Fibroblast of the aortic adventitia (primary cell): ENCODE measurements at places on chromosomes 13 and 19. TPM values are rescaled to one million over a fixed set of nuclear protein-coding genes. Genes with fewer than 3 reads are reported as not detected.

The PLEKHF1 gene
- total RNA-seq: 29.4 and 49.8 TPM in 2 replicates

DNA sequence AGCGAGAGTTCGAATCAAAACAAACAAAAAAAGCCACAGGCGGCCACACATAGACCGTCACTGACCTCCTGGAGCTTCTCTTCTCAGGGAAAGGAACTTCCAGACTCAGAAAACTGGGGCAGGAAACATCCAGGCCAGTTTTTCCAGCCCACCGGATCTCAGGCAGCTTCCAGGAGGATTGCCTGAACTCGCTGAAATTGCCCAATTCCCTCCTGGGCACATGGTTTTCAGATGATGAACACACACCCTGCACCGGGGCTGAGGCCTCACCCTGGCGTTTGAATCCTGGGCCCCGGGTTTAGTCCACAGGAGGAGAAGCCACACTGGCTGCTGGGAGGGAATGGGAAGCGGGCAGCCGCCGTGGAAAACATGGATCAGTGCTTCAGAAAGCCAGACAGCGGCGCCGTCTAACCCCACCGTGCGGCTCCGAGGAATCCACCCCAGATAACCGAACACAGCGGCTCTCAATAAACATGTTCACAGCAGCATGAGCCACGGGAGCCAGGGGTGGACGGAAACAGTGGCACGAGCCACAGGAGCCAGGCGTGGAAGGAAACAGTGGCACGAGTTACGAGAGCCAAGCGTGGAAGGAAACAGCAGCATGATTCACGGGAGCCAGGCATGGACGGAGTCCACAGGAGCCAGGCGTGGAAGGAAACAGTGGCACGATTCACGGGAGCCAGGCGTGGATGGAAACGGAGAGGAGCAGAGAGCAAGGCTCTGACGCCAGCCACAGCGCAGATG is 18.2 kb upstream of the PTBP1 start:
- peak; percentile 96 for DNase-seq

The SLC8A2 gene
- total RNA-seq: not detected in 2 replicates

- DNase-seq: peak; percentile 75
Measured at GRCh38 chr13:75258159-75258782, 223.7 kb downstream of the TBC1D4 start.

The MBD3L3 gene
- not detected in 2 replicates for total RNA-seq

DNA sequence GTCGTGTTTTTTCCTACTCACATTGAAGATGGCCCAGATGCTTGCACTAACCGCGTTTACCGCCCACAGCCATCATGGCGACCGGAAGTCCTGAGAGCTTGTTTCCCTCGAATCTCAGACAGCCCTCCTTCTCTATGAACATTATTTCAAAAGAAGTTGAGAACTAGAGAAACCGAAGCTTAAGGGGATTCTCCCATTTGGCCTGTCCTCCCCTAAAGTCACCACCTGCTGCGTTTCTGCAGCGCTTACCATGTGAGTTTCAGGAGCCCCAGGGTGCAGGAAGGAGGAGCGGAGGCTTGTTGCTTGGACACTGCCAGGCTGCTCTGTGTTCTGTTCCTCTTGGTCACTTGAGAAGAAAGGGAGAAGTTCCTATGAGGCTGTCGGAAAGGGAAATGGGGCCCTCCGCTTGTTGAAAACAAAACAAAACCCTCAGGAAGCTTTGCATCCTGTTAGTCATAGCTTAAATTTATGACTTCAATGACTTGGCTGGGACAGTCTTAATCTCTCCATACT is 6.2 kb downstream of the CARD8 start:
- no peak for DNase-seq

The KLK4 gene
- not detected in 2 replicates for total RNA-seq

- DNase-seq: peak; percentile 79
Measured at GRCh38 chr19:28737021-28737895, 475.7 kb downstream of the UQCRFS1 start.

DNA sequence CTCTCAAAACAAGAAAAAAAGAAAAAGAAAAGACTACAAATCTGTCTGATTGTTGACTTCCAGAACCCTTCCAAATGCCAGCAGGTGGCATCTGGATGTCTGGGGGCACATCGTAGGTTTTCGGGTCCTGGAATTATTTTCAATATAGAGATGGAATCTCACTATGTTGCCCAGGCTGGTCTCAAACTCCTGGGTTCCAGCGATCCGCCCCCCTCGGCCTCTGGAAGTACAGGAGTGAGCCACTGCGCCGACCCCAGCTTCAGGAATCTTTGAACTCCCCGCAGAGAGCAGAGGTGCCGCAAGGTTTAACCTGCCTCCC is 567 bp upstream of the B3GNT3 start:
- no peak for DNase-seq

The SHD gene
- not detected in 2 replicates for total RNA-seq

The CCDC70 gene
- total RNA-seq: not detected in 2 replicates

The KIR2DL1 gene
- not detected in 2 replicates for total RNA-seq

GRCh38 chr19:55623130-55623529 is 1.2 kb downstream of the ZNF784 start:
- DNase-seq: no peak

The ETV2 gene
- total RNA-seq: 0.81 and 1.6 TPM in 2 replicates

DNA sequence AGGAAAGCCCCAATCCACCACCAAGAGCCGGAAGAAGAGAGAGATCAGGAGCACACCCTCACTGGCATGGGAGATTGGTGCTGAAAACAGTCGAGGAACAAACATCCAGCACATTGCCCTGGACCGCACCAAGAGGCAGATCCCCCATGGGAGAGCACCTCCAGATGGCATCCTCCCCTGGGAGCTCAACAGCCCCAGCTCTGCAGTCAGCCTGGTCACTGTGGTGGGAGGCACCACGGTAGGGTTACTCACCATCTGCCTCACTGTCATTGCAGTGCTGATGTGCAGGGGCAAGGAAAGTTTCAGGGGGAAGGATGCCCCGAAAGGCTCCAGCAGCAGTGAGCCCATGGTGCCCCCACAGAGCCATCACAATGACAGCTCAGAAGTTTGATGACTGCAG is 110.2 kb downstream of the STOML3 start:
- no peak for DNase-seq

- no peak for DNase-seq
Measured at GRCh38 chr13:30757026-30757742, 21.8 kb downstream of the ALOX5AP start.

- DNase-seq: no peak
Measured at GRCh38 chr13:26847281-26847680, 86.7 kb upstream of the GPR12 start.

GRCh38 chr13:51623473-51623872 is 39.2 kb downstream of the WDFY2 start:
- DNase-seq: no peak

The LHB gene
- total RNA-seq: not detected in 2 replicates

GRCh38 chr19:16661480-16662034 is 618 bp downstream of the TMEM38A start:
- no peak for DNase-seq

DNA sequence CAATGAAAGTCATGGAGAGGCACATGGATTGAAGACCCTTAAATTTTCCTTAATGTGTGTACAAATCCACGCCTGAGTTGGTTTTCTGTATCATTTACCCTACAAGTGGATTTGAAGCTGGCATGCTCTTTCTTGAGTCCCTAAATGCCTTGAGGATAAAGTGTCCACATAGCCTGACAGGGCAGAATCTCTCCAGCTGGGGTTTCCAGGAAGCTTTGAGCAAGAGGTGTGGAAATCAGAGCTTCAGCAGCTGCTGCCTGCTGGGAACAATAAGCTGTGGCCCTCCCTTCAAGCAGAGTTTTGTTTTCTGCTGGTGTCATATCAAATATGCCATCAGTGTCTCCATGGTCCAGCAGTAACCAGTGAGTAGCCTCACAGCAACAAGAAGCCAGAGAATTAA is 120.3 kb upstream of the SERTM1 start:
- DNase-seq: no peak

The TMEM255B gene
- not detected in 2 replicates for total RNA-seq

- peak; percentile 2 for DNase-seq
Measured at GRCh38 chr13:24747248-24748060, 16.5 kb upstream of the RNF17 start.

DNA sequence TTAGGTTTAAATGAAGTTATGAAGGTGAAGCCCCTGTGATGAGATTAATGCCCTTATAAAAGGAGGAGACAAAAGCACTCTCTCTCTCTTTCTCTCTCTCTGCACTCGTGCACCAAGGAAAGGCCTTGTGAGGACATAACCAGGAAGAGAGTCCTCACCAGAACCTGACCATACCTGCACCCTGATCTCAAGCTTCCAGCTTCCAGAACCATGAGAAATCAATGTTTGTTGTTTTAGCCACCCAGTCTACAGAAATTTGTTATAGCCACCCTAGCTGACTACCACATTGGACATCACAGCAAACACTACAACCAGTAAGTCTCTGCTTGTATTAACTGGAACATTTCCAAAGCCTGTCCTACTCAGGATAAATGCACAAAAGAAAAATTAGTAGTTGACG is 34.7 kb upstream of the WDFY2 start:
- DNase-seq: no peak

The SUPT20H gene
- 54.3 and 69.4 TPM in 2 replicates for total RNA-seq

GRCh38 chr13:24905242-24905641 is 141.3 kb downstream of the RNF17 start:
- peak; percentile 9 for DNase-seq

The NFILZ gene
- not detected in 2 replicates for total RNA-seq

GRCh38 chr13:27792393-27793218 is at the start of gene GSX1:
Gene GSX1 (plus strand): TSS chr13:27792483. CDS start chr13:27792691, 208 bp downstream.
- peak; percentile 65 for DNase-seq

DNA sequence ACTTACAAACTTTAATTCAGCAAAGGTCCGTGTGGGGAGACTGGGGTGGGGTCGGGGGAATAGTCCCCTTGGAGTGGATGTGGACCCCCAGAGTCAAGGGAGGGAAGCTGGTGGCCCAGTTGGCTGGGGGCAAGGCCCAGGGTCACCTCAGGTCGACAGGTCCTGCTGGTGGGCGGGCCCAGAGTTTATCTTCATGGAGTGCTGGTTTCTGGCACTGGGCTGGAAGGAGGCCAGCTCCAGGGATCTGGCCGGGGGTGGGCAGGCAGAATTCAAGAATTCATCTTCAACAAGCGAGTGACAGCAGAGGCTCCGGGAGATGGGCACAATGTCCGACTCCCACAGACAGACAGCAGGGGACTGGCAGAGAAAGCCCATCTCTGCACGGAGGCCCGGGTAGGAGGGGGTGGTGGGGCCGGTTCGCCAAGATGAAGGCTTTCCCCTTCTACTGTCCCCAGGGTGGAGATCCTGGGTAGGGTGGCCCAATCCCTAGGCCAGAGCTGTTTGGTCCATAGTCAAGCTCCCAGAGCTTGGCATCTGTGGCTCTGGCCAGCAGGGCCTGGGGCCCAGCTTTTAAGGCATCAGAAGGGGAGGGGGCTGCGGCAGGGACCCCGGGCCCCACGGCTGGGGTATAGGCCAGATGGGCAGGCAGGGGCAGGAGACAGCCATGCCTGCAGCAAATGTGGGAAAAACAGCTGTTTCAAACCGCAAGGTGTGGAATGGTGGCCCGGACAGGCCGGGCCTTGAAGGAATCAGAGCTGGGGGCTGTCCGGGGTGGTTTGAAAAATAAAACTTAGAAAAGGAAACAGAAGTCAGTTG is 622 bp upstream of the FDX2 start:
- DNase-seq: no peak

- no peak for DNase-seq
Measured at GRCh38 chr13:100594255-100594654, 5.7 kb upstream of the GGACT start.

The IZUMO2 gene
- total RNA-seq: not detected in 2 replicates

DNA sequence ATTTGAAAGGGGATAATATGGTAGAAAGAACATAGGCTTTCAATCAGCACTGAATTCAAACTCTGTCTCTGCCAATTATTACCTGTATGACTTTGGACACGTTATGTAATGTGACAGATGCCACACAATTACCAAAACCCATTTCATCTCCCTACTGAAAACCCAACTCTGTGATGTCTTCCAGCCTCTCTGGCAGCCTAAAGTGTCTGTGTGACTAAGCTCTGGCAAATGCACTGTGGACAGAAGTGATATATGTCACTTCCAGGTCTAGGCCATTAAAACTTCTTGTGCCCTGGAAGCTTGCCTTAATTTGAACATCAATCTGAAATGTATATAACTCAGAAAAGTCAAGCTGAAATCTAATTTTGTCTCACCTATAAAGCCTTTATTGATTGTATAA is 552.0 kb downstream of the RFC3 start:
- no peak for DNase-seq

GRCh38 chr13:46295491-46296114 is 83.9 kb downstream of the LRRC63 start:
- DNase-seq: peak; percentile 93

DNA sequence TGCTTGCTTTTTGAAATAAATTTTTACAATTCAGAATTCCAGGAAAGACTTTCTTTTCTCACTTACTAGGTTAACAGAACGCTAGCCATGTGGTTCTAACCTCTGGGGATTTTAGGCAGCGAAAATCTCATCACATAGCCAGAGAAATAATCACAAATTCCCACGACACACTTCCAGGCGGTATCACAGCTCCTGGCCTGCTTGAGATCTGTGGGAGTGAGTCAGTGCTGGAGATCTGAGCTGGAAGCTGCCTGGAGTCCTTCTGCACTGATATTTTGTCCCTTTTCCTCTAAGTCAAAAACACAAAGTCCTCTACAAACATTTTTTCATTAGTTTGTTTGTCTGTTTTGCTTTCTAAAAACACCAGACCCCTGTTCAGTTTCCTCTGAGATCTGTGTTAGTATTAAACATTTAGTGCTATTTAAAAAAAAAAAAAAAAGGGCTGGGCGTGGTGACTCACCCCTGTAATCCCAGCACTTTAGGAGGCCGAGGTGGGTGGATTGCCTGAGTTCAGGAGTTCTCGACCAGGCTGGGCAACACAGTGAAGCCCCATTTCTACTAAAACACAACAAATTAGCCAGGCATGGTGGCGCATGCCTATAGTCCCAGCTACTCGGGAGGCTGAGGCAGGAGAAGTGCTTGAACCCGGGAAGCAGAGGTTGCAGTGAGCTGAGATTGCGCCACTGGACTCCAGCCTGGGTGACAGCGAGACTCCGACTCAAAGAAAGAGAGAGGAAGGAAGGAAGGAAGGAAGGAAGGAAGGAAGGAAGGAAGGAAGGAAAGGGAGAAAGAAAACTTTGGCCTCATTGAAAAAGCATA is 12.2 kb upstream of the UBE2L5 start:
- DNase-seq: peak; percentile 93

- DNase-seq: no peak
Measured at GRCh38 chr19:56884441-56884840, 43.9 kb upstream of the PEG3 start.

DNA sequence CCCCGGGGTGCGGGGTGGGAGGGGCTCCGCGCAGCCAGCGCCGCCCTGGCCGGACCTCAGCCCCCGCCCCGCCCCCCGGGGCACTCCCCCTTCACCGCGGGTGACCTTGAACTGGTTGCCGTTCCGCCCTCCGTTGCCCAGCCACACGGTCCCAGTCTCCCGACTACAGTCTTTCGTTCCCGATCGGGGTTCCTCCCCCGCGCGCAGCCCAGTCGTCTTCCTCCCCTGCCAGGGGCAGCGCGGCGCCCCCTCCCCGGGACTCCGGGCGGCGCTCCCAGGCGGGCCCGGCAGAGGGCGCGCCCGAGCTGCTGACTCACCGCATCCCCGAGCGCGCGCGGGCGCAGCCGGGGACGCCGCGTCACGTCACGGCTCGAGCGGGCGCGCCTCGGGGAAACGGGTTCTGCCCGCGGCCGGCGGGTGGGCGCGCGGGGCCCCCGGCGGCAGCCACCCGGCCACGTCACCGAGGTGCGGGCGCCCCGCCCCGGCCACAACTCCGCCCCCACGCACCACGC is 459 bp downstream of the MIDN start:
- no peak for DNase-seq

GRCh38 chr19:58354478-58355030 is 1.3 kb upstream of the A1BG start:
- no peak for DNase-seq

GRCh38 chr13:20525144-20525600 is 485 bp downstream of the CRYL1 start:
- peak; percentile 12 for DNase-seq

- no peak for DNase-seq
Measured at GRCh38 chr13:111844682-111845081, 222.3 kb upstream of the SOX1 start.

The TPTE2 gene
- not detected in 2 replicates for total RNA-seq
